ENCODE measurements at places on chromosomes 1 and 21.

DNA sequence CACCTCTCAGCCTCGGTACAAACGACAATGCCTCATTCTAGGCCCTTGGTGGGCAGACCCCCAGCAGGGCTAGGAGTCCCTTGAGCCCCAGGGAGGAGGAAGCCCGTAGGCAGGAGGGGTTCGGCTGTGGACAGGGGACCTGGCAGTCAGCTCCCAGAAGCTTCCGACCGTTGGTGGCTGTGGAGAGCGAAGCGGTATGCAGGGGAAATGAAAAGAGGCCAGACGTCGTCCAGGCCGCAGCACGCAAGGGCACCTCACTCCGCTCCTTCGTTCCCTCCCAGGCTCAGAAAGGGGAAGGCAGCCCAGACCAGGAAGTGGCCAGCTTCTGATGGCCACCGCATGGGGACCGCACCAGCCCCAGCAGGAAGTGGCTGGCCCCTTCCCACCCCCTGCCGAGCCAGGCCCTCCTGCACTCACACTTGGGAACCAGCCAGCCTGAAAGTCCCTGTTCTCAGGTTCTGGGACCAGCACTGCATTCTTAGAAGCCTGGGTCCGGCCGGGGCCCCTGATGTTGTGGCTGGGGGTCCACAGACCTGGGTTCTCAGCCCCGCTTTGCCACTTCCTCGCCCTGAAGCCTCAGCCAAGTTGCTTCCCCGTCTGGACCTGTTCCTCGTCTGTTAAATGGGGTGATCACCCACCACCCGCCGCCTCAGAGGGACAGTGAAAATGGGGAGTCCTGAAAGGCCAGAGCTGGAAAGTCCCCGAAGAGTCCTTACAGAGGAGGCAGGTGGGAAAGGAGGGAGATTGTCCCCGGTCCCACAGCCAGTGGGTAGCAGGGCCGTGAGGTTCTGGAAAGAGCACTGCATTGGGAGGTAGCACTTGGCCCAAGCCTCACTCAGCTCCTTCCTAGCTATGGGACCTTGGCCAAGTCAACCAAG is 104.0 kb upstream of the RUNX3 start:
- no peak for DNase-seq

GRCh38 chr1:164644774-164645644 is 86.0 kb downstream of the PBX1 start:
- peak; percentile 84 for DNase-seq

DNA sequence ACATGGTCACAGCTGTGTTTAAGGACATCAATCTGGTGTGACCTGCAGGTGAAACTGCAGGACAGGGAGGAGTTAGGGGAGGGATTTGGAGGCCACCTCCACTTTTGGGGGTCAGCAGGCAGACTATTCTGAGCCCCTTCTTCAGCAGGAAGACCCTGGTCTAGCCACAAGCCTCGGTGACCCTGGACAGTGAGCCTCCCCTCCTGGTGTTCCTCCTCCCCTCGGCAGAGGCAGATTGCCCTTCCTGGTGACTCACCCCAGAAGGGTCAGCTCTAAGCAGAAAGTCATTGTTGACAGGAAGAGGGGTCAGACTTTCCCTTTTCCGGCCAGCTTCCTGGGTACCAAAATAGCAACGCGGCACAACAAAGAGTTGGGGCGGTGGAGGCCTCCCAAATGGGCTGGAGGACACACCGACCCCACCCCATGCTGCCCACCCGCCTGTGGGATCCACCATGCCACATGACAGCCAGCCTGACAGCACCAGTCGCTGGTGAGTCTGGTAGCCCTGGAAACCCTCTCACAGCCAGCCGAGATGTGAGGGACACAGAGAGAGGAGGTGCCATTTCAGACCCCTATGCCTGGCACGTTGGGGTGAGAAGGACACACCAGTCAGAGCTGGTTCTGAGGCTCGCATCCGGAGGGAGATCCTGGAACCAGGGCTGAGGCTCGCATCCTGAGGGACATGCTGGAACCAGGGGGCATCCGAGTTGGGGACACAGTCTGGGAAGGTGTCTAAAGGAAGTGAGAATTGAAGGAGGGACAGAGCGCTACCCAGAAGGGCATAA is 14.7 kb upstream of the CSF1 start:
- DNase-seq: no peak

DNA sequence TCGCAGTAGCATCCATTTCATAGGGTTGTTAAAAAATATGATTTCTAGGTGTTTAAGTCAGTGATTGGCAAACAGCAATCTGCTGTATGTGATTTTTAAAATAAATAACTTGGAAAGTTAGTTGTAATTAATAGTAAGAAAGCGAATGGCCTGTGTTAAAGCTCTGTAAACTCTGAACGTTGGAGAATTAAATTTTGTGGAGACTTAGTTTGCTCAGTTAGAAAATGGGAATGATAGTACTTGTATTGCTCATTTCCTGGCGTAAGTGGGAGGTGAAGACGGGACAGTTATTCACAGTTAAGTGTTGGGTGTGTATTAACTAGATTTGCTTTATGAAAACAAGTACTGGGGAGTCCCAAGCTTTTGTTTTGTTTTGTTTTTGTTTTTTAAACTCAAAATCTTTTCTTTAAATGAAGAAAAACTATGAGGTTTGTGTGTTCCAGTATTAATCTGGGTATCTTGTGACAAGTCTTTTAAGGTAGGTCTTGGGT is 995 bp downstream of the CACYBP start:
- DNase-seq: no peak

DNA sequence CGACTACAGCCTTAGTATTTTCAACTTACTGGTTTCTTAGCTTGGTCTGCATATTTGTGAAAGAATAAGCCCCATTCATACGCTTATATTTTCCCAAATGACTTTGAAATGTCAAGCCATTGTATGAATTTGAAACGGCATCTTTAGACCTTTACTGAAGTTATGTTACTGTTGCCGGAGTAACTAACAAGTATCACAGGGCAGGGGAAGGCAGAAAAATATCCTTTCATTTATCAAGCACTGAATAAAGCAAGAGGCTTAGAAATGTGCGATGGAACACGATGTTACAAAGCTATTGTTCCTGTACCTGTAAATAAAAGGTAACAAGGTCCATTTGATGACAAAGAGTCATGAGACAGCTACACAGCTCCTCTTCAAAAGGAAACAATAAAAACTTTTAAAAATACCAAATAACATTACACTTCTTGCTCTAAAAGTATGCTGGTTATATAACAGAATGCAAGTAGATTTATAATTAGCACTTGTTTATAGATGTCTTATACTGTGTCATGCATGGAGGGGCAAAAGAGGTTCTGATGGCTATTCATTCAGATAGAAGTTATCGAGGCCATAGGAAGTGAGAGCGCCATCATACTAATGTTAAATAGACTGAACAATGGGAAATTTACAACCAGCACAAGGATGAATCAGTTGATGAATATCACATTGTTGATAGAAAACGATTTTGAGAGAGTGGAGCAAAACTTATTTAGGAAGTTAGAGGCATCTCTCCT is 322.6 kb downstream of the RGS7 start:
- no peak for DNase-seq

DNA sequence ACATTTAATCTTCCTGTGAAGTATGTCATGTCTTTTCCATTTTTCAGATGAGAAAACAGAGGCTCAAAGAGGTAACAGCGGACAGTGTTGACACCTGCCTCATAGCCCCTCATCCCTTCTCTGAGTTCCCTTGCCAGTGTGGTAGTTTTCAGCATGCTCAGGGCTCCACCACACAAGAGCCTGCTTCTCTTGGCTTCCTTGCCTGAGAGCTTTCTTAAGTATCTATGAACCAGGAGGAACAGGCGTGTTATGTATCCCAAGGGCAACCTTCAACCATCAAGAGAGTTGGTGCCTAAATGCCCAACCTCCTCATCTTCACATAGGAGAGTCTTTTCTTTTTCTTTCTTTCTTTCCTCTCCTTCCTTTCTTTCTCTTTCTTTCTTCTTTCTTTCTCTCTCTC is 5.9 kb upstream of the PAFAH2 start:
- DNase-seq: no peak

- no peak for DNase-seq
These were observed 85.1 kb downstream of the NPHS2 start for GRCh38 chr1:179490611-179491010.

DNA sequence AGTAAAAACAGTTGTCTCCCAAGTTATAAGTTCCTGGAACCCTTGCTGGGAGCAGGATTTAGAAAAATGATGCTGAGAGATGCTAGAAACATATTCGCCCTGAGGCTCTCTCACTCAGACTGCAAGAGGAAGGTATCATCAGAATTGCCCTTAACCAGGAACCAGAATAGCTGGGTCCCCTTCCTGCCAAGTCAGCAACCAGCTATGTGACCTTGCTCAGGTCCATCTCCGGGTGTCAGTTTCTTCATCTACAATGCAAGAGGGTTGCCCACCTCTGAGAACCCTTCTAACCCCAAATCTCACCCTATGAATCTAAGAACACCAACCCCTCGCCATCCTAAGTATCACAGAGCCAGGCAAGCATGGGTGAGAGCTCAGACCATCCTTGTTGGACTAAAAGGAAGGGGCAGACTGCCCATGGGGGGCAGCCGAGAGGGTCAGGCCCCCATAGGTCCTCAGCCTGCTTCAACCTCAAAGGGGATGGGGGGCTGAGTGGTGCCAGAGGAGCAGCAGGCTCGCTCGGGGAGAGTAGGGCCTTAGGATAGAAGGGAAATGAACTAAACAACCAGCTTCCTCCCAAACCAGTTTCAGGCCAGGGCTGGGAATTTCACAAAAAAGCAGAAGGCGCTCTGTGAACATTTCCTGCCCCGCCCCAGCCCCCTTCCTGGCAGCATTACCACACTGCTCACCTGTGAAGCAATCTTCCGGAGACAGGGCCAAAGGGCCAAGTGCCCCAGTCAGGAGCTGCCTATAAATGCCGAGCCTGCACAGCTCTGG is 390 bp upstream of the S100A9 start:
- DNase-seq: no peak

DNA sequence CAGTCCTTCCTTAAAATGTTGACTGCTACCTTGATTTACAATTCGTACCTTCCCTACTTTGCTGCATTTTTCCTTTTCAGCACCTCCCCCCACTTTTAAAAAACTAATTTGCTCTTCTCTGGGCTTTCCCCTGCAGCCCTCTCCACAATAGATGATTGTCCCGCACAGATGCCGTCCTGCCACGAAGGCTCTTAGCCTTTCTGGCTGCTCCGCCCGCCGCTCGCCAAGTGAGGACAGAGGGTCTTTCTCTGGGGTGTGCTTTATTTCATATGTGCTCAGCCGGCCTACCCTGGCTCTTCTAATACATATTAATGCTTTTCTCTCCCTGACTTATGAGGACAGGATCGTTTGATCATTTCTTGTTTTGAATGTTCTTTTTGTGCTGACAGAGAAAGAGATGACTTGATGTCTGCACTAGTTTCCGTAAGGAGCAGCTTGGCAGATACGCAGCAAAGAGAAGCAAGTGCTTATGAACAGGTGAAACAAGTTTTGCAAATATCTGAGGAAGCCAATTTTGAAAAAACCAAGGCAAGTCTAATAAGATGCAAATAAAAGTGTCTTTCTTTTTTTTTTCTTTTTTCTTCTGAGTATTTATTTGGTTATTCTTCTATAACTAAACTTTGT is 60.6 kb downstream of the SDCCAG8 start:
- peak; percentile 57 for DNase-seq
